ENCODE measurements at places on chromosomes 16 and 17. TPM values are rescaled to one million over a fixed set of nuclear protein-coding genes. Genes with fewer than 3 reads are reported as not detected.

Gene PYDC1
- total RNA-seq = 0.41 TPM

DNA sequence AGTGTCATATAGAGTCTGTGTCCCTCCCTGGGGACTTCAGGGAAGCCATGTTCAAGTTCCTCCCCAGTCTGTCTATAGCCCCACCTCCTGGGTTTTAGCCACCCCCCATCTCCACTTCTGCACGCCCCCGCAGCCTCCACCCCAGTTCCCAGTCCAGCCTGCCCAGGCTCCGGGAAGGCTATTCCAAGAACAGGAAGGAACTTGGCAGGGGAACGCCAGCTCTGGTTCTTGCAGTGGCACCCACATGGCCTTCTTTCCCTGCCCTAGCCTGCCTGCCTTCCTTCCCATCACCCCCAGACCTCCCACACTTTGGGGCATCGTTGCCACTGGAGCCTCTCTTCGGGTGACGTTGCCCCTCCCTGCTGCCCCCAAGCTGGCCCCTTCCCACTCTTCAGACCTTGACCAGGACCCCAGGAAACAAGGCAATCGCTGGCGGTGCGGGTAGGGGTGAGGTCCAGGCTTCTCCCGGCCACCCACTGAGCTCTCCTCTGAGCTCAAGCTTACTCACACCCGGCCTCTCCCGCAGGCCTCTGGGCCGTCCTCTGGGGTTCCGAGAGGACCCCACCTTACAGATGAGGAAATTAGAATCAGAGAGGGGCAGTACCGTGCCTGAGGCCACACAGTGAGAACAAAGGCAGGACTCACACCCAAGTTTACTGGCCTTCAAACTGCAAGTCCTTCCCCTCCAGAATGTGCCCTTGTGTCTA, 9.2 kb upstream of the CES4A start:
- DNase-seq = no peak

- DNase-seq = no peak
Measured at GRCh38 chr16:80085606-80086005, 455.2 kb upstream of the DYNLRB2 start.

GRCh38 chr16:66878067-66878466, 2.2 kb upstream of the PDP2 start:
- no peak for DNase-seq

DNA sequence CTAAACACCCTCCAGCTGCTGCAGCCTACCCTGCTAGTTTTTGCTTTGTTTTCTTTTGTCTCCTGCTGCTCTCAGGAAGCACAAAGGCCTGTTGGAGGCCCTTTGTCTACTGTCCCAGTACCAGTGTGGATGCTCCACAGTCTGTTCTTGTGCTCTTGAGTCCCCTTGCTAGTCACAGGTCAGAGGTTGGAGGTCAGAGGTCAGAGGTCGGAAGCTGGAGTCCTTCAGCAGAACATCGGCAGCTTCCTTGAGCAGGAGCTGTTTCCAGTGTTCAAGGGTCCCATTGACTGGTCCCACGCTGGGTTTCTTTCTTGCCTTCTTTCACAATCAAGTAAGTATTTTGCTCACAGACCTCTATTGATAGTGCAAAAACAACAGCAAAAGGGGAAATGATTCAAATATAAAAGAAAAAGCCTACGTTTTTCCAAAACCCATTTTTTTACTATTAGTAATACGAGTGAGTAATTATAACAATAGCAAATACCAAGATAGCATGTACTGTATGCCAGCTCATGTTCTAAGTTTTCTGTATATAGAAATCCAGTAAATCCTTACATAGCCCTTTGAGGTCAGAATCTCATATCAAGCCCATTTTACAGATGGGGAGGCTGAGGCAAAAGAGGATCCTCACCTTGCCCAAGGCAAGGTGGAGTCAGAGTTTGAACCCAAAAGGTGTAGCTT, 10.9 kb upstream of the IL34 start:
- DNase-seq = no peak

GRCh38 chr17:40813804-40814203, 8.6 kb downstream of the KRT10 start:
- DNase-seq = no peak

Gene WNK4
- total RNA-seq = 0.41 TPM

- DNase-seq = no peak
Measured at GRCh38 chr16:86289304-86289703, 221.0 kb upstream of the FOXF1 start.

GRCh38 chr17:76268015-76268749, 3.0 kb downstream of the UBALD2 start:
- peak; percentile 74 for DNase-seq

Gene GNG13
- not detected for total RNA-seq

Gene SCGB1C2
- total RNA-seq = not detected

- no peak for DNase-seq
Measured at GRCh38 chr17:57557834-57558681, 187.0 kb downstream of the CCDC182 start.

DNA sequence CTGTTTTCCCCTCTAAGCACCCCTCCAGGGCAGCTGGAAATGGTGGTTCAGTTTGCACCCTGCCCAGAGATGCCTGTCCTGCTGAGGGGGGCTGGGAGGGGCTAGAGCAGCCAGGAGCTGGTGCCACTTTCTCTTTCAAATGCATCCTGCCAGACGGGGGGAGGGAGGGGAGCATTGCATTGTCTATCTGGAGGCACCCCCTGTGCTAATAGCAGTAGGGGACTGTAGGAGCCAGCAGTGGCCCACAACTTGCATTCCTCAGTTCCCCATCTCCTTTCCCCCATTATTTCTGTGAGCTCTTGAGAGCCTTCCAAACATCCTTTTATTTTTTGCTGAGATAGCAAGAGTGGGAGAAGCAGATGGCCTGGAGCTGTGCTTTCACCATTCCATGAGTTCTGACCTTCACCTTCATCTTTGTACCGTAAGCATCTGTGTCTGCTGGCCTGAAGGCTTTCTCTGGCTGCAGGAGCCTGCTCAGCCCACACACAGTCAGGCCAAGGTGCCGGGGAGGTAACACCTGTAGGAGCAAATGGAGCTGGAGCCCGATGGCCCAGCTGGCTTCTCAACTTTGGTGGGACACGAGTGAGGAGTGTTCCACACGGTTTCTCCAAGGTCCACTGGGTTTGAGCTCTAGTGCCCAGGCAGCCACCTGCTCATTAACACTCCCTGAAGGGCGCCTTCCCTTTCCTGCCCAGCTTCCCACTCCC, 5.2 kb downstream of the WFDC1 start:
- no peak for DNase-seq

Gene CCL8
- total RNA-seq = not detected

DNA sequence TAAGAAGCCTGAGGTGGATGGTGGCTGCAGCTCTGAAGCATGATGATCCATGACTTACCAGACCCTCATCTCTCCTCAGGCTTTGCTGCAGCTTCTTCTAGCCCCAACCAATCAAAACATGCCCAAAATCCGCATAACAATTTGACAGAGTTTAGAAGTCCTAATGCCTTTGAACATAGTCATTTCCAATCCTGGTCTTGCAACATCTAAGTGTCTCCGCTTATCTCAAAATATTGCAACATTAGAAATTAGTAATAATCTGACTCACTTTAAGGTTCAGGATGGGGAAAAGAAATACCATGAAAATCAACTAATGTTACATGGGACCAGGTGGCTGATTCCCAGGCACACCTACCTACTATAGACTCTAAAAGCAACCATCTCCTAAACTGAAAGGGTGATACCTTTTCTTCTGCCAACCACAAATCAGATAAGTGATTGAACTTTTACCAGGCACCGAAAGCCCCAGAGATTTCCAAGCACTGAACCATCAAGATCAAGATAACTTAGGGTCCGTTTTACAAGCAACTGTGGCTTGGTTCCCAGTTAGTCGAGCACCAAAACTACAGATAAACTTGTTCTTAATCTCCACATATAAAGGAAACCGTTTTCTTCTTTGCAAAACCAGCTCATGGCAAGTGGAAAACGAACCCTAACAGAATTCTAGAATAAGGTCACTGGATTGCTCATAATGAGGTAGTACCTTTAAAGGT, 14.0 kb downstream of the ERN1 start:
- DNase-seq = no peak

Gene CTF1
- 0.41 TPM for total RNA-seq

- no peak for DNase-seq
Measured at GRCh38 chr17:73307130-73307529, 4.7 kb downstream of the CDC42EP4 start.

GRCh38 chr16:51569203-51569931, 418.3 kb upstream of the SALL1 start:
- DNase-seq = no peak

GRCh38 chr16:11990702-11991390, 14.3 kb downstream of the SNX29 start:
- DNase-seq = no peak

GRCh38 chr16:11576427-11577289, 10.1 kb downstream of the LITAF start:
- DNase-seq = no peak

Gene MGAT5B
- total RNA-seq = 16.3 TPM

- no peak for DNase-seq
Measured at GRCh38 chr16:65984296-65984695, 382.2 kb upstream of the CDH5 start.

DNA sequence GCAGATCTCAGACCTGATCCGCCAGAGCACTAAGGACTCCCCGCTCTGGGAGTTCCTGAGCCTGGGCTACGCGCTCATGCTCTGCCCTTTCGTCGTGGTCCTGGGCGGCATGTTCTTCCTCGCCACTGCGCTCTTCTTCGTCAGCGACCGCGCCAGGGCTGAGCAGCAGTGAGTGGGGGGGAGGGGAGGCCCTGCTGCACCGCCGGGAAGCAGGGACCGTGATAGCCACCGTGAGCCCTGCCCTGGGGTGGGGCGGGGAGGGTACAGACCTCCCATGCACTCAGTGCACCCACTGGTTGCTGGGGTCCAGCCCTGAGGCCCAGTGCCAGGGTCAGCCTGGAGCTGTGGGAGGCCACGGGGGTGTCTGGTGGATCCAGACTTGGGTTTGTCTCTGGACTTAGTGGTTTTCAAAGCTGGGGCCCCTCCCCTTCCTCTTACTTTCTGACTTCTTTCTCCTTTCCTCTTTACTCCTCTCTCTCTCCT, 18.9 kb downstream of the MYBBP1A start:
- no peak for DNase-seq

DNA sequence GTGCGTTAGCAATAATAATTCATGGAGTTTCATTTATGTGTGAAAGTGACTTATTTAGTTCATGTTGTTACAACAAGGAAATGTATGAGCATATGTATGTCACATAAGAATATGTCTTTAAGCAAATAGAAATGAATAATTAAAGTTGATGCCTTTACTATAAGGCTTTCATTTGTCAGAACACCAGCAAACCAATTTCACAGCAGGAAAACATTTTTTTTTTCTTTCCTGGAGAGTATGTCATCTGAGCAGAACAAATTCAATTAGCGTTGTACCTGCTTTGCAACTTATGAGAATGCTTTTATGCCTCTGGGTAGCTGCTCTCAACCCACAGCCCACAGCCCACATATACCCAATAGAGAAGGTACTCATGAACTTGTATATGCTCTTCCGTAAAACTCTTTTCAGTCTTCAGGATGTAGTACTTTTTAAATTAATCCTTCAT, 26.3 kb upstream of the APOH start:
- no peak for DNase-seq

DNA sequence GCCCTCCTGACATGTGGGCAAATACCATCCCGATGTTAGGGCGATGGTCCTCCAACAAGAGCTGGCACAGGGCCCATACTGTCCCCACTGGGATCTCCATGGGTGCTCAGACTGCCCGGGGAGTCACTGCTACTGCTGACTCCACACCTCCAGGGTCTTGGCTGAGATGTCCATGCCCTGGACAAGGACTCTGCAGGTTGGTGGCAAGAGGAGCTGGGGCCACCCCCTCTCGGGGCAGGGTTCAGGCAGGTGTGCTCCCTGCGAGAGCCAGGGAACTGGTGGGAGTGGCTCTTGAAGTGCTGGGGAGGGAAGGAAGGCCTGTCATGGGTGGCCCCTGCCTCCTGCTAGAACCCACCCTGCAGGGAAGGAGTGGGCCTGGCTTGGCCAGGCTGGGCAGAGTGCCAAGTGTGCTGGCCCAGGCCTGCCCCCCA, 6.4 kb downstream of the CASKIN2 start:
- DNase-seq = no peak

Gene MMP28
- 9.4 TPM for total RNA-seq

- no peak for DNase-seq
Measured at GRCh38 chr16:9139965-9140364, 48.5 kb downstream of the HAPSTR1 start.

DNA sequence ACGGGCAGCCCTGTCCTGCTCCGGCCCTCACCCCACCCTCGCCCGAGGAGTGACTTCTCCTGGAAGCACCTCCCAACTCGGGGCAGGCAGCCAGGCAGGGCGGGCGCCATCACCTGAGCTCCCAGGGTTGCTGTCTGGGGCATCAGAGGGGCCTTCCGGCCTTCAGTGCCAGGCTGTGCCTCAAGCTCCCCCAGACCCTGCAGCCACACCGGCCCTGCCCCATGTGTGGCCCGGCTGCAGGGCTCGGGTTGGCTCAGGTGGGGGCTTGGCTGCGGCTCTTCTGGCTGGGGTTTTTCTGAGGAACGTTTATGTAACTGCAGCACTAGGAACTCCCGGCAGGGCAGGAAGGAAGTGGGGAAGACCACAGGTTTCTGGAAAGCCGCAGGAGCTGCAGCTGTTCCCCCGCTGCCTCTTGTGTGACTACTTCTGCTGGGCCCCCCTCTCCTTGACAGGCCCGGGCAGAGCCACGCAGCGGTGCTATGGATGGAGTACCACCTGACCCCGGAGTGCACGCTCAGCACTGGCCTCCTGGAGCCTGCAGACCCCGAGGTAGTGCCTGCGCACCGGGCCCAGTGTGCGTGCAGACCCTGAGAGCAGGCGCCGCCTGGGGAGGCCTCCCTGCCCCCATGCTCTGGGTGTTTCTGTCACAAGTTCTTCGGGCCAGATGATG, 45.6 kb downstream of the PRMT7 start:
- DNase-seq = no peak

Gene IL21R
- 0.41 TPM for total RNA-seq

DNA sequence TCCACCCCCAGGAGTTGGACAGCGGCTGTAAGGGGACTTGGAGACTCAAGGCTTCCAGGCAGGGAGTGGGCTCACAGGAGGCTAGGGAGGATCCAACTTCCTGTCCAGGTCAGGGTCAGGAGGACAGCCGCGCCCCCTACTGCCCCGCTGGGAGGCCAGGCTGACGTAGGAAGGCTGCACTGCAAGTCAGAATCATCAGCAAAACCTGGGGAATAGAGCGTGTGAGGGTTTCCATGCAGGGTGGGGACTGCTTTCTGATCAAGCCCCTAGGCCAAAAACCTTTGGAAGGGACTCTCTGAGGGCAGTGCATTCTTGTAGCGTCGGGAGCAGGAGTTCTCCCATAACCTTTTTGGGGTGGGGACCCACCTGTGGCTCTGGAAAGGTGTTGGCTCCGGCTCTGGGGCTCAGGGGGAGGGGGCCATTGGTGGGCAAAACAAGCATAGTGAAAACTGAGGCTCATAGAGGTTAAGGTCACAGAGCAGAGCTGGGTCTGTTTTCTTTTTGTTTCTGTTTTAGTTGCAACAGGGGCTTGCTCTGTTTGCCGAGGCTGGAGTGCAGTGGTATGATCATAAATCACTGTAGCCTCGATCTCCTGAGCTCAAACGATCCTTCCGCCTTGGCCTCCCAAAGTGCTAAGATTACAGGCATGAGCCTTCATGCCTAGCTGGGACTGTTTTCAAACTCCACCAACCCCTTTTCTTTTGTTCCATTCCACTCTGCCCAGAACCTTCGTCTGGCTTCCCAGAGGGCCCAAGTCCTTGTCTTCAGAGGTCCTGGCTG, 22.1 kb downstream of the RAI1 start:
- no peak for DNase-seq

- DNase-seq = no peak
Measured at GRCh38 chr17:27532269-27533263, 76.3 kb downstream of the KSR1 start.

All from frontal cortex (tissue), 4 donors.